Activated T-helper 17 cell treated with anti-CD3 and anti-CD28 coated beads, Interleukin-2, amount 50 U/mL, for 72 hours (primary cell): ENCODE measurements at places on chromosomes 5 and 9.

GRCh38 chr9:123276551-123276950, 8.2 kb upstream of the STRBP start:
- no peak for ATAC-seq

- no peak for ATAC-seq
Observed at GRCh38 chr5:155066886-155067595, 53.5 kb downstream of the KIF4B start.

- ATAC-seq: no peak
Observed at GRCh38 chr9:126401107-126401506, 74.5 kb downstream of the MVB12B start.

DNA sequence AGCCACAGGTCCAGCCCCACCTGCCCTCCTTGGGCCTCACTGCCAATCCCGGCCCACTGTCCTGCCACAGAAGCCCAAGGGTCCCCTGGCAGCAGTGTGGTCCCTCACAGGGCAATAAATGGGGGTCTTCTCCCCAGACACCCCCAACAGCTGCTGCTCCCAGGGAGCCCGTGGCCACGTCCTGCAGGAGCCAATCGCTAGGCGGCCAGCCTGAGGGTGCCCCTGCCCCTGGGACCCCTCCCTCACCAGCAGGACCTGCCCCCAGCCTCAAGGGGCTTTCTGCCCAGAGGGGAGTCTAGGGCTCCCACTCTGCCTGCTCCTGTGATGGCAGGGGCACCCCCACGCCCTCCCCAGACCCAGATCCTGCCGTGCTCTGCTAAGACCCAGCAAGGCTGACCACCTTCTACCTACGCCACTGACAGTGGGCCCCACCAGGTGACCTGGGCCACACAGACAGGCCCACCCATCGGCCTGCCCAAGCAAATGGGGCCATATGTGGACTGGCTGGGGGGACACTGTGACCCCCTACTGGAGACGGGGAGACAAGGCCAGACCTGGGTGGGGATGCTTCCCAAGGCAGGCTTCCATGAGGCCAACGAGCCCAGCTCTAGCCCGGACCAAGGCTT, 17.0 kb downstream of the NOTCH1 start:
- ATAC-seq: no peak

- ATAC-seq: no peak
Observed at GRCh38 chr9:78089111-78089510, 57.5 kb upstream of the GNAQ start.

- no peak for ATAC-seq
Observed at GRCh38 chr5:118946138-118946800, 42.1 kb downstream of the DTWD2 start.

DNA sequence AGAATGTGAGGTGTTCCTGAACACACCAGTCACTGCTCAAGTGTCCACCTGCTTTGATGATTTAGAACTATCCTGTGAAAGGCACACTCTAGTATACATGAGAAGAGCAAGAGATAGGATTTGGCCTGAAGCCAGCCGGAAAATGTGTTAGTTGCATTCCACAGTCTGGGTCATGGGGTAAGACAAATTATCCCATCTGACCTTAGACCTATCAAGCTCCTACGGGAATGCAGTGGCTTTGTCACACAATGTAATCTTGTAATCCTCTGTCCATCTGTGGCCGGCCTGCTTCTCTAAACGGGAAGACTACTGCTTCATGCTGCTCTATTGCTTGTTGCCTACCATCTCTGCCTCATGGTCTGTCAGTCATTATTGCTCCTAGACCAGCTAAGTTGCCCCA, 92.4 kb upstream of the PRRC1 start:
- ATAC-seq: no peak
